ENCODE measurements at places on chromosomes 1 and 21. TPM values are rescaled to one million over a fixed set of nuclear protein-coding genes. Genes with fewer than 3 reads are reported as not detected.

IVL gene
- polyA plus RNA-seq, result not detected

TEX50 gene
- not detected for polyA plus RNA-seq

DNA sequence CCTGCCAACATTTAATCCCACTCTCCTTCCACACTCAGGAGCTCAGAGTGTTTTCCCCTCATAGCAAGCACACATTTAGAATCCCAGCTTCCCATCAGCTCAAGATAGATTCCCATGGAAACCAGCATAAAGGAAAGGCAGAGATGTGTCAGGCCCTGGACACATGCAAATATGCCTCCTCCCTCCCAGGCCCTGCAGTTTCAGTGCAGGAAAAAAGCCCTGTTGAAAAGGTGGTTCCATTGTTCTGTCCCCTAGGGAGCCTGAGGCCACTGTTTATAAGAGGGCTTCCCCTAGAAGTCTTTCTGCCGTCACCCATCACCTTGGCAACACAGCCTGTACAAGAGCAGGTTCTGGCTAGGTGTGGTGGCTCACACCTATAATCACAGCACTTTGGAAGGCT, 3.6 kb downstream of the CACNA1S start:
- DNase-seq, result no peak

DNA sequence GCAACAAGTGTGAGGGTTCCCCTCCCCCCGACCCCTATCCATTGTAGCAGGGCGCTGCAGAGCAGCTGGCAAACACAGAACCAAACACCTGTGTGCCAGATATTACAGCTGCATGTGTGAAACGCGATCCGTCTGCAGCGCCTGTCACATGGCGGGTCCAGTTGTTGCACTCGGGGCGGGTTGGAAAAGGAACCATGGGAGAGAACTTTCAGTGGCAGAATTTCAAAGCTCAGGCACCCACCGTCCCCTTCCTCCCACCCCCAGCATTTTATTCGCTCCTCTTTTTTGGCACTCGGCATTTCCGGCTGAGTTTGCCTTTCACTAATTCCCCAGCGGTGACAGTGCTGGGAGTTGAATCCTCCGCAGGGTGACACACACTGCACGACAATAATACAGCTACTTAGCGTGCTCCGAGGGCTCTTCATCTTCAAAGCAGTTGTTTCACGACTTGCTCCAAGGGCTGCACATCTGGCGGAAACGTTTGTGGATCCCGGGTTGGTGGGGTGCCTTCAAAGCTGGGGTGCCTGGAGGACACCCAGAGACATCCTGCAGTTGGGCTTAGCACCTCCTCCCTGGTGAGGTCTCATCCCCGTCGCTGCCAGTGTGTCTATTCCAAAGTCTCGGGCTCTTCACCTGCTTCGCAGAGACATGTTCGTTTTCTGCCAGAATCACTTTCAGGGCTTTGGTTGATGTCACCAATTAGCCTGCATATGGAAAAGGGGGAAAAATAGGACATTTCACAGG, 180.7 kb downstream of the ZBTB18 start:
- no peak for DNase-seq

DNA sequence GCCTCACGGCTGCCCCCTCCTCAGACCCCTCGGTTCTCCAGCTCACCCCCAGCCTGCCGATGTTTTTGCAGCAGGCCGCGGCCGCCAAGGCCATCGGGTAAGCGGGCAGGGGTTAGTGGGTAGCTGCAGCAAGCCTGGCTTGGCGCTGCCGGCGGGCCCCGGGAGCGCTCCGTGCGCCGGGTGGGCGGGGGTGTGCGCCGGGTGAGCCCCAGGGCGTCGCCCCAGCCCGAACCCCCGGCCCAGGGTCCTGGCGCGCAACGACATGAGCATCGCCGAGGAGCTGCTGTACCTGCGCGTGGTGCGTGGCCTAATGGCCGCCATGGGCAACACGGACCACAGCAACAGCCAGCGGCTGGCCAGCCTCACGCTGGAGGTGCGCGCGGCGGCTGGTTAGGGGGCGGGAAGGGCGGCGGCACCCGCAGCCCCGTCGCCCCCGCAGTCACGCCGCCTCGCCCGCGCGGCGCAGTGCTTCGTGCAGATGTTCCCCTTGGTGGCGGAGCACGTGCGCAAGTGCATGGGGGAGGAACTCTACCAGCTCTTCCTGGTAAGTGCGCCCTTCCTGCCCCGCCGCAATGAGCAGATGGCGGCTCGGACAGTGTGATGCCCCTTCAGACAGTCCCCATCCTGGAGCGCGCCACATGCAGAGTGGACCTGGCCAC, 6.5 kb downstream of the RNU5D-1 start:
- no peak for DNase-seq
